Foreskin melanocyte (primary cell): ENCODE measurements at places on chromosomes 5 and 9.
A peak's percentile ranks its signal among the peaks of the same experiment; 100 is the strongest.

DNA sequence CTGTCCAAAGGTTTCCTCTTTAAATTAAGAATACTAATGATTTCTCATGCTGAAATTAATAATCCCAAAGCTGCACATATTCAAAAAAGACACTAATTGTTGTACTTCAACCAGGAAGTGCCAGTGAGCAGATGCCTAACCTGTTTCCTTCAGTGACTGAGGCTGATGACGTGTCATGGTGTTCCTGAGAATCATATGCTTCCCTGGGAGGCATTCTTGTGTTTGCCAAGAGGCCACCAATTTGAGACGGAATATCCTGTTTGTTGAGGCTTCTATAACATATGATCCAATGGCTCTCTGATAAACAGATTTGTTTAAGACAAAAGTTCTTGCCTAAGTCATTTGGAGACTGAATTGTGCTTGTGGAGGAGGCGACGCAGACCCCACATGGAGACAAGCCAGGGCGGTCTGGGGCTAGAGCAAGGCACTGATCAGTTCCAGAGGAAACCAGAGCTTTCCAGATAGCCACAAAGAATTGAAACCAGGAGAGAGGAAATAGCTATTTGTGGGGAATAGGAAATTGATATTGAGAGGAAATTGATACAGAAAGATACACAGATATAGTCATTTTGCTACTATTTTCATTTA lies 66.4 kb upstream of the ZNF608 start:
- no peak for DNase-seq

GRCh38 chr9:77833561-77834429 lies 185.7 kb upstream of the GNA14 start:
- no peak for DNase-seq

- peak; percentile 38 for DNase-seq
These were observed 82.5 kb downstream of the PSD2 start for GRCh38 chr5:139878093-139878492.

DNA sequence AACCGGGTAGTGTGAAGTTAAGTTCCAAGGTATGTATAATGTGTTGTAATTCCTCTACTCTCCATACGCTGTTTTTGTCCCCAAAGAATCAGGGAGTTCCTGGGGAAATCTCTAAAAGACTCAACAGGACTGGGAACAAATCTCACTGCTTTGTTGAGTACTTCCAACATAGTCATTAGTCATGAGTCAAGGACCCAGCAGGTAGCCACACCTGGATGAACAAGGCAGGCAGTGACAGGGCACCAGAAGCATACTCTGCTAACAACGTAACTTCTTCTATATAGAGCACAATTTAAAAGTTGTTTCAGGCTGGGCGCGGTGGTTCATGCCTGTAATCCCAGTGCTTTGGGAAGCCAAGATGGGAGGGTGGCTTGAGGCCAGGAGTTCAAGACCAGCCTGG lies 126.8 kb downstream of the SLC1A3 start:
- no peak for DNase-seq

DNA sequence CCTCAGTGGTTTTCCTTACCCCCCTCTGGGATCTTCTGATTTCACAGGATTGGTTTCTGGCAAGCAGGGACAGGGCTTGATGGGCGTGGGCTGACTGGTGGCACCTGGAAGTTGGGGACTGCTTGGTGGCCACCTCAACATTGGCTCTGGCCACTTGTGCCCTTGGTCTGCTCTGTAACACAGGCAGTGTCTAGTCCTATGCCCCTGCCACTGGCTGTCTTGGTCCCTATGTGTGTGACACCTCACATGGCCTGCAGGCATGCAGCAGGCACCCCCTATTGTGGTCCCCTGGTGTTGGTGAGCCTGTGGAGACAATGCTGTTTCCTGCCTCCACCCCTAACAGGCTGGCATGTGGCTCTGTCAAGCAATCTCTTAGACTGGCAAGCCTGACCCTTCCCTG lies 71.3 kb downstream of the GDA start:
- DNase-seq = no peak

- DNase-seq = peak; percentile 37
These were observed 13.4 kb upstream of the CCDC112 start for GRCh38 chr5:115309751-115310370.

DNA sequence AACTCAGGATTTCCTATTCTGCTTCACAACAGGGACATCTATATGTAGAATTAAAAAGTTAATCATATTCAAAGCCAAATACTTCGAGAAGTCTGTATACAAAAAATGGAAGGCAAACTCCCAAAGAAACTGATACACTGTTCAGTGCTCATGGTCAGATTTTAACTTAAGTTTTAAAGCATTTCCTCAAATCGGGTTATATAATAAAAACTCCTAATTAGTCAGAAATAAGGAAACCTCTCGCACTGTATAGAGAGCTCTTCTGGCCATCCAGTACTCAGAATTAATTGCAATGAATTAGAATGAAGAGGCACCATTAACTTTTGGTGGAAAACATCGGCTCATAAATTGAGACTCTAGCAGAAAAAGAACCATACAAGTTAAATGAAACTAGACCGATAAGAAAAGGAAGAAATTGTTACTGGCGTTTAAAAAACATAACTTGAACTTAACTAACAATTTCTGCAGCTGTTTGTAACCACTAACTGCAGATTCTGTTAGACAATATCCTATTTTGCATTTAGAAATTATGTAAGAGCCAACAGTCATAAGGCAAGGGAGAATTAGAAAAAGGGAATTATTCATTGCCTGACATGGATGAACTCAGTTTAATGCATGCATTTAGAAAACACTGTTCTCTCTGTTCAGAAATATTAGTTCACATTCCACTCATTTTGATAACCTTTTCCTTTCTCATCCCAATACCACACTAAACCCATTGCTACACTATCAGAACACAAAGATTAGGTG lies 96.6 kb downstream of the FNBP1 start:
- peak; percentile 82 for DNase-seq

DNA sequence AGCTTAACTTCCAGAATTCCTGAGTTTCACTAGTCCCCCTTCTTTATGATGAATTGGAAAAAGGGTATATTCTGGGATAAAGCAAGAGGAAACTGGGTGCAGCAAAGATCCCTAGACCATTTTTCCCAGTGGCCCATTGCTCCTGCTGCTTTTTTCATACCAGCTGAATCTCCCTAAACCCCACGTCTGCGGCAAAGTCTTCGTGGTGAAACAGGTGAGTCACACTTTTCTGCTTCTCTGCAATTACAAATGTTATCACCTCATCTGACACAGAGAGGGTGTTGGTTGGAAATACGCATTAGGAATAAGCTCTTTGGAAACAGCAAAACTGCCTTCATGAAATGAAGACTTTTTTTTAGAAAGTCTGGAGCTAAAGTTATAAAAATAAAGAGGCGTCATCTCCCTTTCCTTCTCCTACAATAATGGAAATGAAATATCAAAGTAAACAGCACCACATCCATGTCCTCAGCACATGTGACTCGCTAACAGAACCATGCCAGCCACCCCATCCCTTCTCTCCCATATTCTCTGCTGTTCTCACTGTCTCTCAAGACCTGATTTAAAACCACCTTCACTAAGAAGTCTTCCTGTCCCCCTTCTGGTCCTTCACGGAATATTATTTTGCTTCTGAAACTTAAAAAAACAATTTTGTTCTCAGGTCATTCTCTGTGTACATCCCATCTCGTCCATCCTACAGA lies 39.5 kb upstream of the GLRX start:
- no peak for DNase-seq

- DNase-seq = no peak
These were observed 139.0 kb upstream of the SLC27A6 start for GRCh38 chr5:128826275-128826674.

- no peak for DNase-seq
These were observed 33.0 kb downstream of the FRMPD1 start for GRCh38 chr9:37683531-37684371.

DNA sequence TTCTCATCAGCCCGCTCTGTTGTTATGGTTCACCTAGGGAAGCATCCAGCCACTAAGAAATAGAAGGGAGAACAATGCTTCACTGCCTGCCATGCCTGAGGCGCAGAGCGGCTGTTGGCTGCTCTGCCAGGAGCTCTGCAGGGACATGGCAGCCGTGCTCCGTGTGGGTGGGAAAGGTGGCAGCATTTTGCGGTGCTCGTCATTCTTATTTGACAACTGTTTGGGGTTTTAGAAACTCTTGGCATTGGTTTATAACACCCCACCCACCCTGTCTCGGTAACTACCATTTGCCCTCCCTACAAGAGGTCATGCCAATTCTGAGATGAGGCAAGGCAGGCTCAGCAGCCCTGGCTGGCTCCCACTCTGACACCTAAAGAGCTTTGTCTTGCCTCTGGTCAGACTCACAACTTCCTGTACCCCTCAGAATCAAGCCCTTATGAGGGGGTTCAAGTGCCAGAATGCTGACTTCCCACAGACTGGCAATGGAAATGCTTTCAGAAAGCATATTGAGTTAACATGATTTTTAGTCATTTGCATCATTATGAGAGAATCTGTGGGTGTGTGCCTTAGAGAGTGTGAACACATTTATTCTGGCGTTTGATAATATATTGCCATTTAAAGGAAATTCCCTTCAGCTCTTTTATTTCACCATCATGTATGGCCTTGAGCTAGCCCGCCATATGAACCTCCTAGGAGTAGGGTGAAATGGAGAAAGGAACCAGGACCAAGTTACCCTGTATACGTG lies 288.0 kb upstream of the ANKRD55 start:
- no peak for DNase-seq

- DNase-seq = no peak
These were observed 1.4 kb upstream of the ADAMTSL2 start for GRCh38 chr9:133532937-133533668.

- no peak for DNase-seq
These were observed 67.0 kb downstream of the CAST start for GRCh38 chr5:96729156-96729555.

DNA sequence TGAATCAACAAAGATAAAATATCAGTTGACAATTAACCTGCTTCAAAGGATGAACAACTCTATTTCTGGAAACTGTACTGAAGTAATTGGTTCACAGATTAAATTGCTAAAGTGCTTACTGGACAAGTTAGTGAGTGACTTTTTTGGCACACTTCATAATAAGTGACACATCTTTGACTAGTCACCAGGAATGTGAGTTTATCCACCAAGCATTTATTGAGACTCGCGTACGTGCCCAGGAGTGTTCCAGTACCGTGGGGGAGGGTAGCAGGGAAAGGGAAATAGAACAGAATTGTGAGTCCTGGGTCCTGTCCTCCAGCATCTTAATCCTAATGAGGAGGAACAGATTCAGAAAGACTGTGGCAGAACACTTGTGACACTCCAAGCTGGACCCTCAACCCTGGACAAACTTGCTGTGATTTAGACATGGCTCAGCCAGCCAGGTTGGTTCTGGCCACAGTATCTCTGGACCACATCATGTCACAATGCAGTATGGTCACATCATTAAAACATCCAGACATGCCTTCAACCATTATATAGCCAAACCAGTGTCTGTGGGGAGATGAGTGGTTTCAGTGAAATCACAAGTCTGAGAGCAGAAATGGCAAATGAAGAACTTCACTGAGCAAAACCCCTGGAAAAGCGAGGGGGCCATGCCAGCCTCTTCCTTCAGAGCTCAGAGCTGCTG lies 623.1 kb downstream of the BNC2 start:
- no peak for DNase-seq

DNA sequence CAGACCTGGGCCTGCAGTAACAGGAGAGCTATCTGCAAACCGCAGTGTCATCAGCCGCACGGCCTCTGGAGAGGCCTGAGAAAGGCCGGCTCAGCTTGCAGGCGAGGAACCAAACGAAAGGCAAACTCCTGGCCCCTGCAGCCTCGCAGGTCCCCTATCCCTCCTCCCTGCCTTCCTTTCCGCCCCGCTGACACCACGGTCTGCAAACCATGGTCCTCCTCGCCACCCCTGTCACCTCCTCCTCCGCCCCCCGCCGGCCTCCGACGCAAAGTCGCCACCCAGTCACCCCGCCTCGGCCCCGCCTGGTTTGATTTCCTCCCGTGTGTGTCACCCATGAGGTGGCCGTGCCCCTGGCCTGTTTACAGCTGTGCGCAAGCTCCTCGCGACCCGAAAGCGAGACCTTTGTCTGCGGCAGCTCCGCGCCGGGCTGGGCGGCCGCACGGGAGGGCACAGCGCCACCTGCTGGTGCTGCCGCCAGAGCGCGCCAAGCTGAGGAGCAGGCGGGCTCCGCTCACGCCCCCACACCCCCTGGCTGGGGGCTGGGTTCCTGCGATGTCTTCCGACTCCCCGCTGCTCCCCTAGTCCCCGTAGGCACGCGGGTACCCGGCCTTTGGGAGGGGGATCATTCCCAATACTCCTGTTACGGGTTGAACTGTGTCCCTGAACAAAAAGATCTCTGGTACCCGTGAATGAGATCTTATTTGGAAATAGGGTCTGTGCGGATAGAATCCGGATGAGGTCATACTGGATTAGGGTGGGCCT lies 19.4 kb downstream of the GBGT1 start:
- DNase-seq = no peak

DNA sequence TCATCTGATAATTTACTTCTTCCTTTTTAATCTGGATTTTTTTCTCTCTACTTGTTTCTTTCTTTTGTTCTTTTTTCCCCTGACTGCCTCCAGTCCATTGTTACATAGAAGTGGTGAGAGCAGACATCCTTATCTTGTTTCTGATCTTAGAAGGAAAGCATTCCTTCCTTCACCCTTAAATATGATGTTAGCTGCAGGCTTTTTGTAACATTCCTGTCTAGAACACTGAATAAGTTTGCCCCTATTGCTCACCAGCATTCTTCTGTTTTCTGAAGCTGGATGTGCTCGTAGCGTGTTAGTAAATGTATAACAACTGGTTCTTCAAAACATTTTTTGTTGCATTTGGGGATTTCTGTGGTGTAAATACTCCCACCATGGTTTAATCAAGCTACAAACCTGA lies 136.7 kb upstream of the NFIL3 start:
- DNase-seq = no peak

DNA sequence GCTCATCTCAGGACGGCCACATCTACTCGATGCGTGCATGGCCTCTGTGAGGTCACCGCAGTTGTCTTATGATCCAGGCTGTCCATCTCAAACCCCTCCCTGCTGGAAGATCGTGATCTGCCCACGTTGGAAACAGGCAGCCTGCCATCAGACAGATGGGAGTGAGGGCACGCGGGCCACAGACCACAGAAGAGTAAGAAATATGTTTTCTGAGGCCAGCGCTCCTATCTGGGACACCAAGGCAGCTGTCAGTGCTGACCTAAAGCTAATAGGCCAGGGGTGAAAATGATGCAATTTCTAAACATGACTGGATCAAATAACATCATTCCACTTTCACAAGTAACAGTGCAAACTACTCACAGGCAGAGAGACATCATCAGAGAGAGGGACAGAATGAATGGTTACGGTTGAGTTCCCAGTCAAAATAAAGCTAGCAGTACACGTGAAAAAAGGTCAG lies 57.1 kb upstream of the CER1 start:
- no peak for DNase-seq

GRCh38 chr9:137247135-137247915 lies 3.8 kb upstream of the STPG3 start:
- DNase-seq = no peak
